ENCODE measurements at places on chromosomes 1 and 21.
A peak's percentile ranks its signal among the peaks of the same experiment; 100 is the strongest.

- DNase-seq: peak; percentile 63
Measured at GRCh38 chr1:65148548-65149350, 746 bp downstream of the AK4 start.

DNA sequence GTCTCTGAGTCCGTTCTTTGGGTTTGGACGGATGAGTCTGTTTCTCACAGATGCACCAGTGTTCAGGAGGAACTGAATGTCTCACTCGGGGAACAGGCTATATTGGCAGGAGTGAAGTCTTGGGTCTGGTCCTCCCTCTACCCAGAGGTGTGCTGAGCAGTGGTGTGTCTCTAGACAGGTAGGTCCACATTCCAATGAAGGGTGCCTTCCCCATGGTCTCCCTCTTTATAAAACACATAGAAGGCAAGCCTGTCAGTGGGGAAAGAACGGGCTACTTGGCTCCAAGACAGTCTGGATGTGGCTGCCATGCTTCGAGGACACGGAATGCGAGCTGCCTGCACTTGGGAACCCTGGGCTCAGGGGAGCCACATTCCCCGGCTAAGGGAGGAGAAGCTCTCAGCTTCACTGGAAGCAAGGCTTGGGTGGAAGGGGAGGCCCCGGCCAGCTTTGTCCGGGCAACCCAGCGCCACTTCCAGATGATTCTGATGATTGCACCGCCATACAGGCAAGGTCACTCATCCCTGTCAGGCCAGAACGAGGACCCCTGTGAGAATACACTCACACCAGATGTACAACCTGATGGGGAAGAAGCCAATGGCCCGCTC lies 29.7 kb upstream of the RIPK4 start:
- DNase-seq: no peak

GRCh38 chr1:178066908-178067614 lies 26.8 kb upstream of the RASAL2 start:
- no peak for DNase-seq

DNA sequence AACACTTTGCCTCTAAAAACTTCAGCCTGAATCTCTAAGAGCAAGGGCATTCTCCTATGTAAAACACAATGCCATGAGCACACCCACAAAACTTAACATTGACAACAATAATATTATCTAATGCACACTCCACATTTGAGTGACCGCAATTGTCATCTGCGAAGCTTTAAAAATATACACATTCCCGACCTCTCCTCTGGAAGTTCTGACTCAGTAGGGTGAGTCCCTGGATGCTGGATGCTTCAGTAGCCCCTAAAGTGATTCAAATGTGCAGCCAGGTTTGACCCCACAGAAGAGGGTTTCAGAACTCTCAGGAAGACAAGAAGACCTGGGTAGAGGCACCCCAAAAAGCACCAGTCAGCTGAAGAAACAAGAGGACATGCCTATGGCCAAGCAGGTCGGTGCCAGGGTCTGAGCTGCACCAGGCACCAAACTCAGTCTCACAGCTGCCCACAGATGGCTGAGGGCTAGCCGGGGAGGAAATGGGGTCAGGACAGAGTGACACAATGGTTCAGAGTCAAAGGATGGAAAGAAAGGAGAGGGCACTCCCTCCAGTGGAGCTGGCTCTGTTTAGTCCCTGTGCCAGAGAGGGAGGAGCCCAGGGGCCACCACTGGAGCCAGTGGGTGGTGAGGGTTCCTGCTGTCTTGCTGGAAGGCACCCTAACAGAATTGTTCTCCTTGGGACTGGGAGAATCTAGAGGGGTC lies 17.4 kb downstream of the PIK3C2B start:
- DNase-seq: no peak

- DNase-seq: no peak
Measured at GRCh38 chr1:156931974-156932710, 11.7 kb downstream of the LRRC71 start.

- peak; percentile 66 for DNase-seq
Measured at GRCh38 chr1:210448297-210448892, 119.7 kb downstream of the HHAT start.

- DNase-seq: no peak
Measured at GRCh38 chr1:98402860-98403259, 258.7 kb upstream of the SNX7 start.

GRCh38 chr1:151541752-151542151 lies 1.6 kb downstream of the TUFT1 start:
- no peak for DNase-seq

DNA sequence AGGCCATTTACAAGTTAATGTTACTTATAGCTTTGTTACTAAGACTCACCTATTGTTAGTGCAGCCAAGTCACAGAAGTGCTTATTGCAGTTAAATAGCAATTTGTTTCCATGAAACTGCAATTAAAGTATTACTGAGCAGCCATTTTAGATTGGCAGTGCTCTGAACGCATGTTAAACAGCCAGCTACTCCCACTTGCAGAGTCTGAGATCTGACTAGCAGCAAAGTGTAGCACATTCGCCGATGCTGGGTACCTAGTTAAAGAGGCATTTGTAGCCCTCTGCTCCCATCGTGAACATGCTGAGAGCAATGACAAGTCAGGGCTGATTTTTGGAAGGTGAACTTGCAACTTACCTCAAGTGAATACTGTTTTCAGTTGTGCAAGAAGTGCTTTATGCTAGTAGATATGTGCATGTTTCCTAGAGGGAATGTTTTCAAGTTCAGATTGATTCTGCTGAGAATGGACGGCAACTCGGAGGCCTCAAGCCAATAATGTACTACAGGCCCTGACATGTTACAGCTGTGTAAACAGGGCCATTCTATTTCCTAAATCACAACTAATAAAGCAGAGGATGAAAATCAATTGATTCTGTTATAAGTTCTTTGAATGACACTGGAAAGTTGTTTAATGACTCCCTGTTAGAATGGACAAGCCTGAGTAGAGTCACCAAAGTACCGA lies 19.8 kb downstream of the LMO4 start:
- no peak for DNase-seq

DNA sequence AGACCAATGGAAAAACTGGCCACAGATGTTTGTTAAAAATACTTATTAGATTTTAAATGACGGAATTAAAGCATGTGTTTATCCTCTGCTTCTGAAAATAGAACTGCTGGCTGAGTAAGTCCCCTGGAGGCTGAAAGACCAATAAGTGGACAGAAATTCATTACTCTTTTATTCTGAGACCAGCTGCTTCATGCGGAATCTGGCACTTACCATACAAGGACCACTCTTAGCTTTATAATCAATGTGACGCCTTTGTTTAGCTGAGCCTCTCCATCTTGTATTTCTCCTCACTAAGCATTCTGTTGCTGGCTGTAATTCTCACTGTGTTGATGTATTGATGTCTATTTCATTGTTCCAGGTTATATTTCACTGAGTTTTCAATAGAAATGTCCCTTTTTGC lies 6.3 kb upstream of the EXO1 start:
- no peak for DNase-seq

GRCh38 chr1:153485863-153486262 lies 25.4 kb upstream of the S100A7 start:
- DNase-seq: no peak

GRCh38 chr1:33322109-33322508 lies 1.2 kb upstream of the A3GALT2 start:
- DNase-seq: peak; percentile 75

DNA sequence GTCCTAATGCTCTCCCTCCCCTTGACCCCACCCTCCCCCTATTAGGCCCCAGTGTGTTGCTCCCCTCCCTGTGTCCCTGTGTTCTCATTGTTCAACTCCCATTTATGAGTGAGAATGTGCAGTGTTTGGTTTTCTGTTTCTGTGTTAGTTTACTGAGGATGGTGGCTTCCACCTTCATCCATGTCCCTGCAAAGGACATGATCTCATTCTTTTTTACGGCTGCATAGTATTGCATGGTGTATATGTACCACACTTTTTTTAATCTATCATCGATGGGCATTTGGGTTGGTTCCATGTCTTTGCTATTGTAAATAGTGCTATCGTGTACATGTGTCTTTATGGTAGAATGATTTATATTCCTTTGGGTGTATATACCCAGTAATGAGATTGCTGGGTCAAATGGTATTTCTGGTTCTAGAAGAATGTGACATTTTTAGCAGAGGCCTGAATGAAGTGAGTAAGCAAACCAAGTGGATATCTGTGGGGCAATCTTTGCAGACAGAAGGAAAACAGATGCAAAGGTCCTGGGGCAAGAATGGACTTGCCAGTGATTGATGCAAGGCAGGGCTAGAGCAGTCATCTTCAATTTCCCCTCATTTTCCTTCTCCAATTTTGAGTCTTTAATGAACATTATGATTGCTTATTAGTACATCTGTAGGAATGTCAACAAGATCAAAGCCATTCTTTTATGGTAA lies 50.2 kb downstream of the UBE4B start:
- DNase-seq: no peak

DNA sequence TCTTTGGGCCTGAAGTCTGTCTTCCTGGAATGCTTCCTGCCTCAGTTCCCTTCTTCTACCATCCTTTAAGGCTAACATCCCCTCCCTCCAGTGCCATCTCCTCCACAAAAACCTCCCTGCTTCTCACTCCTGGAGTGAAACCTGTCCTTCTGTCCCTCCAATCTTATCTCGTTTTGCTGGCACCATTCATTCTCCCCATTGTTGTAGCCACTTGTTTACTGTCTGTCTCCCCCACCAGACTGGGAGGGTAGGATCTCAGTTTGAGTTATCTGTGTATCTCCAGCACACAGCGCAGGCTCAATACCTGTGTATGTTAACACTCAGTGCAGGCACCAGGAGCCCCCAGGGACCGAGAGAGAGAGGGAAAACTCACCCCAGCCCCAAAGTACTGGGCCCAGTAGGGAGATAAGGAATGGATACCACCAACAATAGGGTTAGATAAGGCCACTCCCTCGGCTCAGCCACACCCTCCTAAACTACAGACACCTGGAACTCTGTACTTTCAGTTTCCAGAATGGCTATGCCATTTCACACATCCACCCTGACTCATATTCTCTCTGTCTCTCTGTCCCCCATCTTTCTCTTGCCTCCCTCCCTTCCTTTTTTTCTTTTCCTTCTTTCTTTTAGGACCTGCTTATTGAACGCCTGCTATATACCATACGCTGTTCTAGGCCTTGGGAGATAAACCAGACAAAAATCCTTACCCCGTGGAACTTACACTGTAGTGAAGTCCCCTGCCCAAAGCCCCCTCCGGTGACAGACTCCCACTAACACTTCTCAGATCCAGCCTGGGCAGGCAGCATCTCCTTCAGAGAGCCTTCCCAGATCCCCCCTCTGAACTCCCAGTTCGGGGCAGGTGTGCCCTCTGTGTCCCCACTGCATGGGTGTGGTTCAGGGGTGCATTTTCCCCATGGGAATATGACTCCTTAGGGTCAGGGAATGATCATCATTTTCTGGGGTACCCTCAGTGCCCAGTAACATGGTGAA lies 3.3 kb upstream of the SSBP3 start:
- DNase-seq: no peak

- DNase-seq: no peak
Measured at GRCh38 chr21:33266789-33267135, 595 bp downstream of the IL10RB start.

DNA sequence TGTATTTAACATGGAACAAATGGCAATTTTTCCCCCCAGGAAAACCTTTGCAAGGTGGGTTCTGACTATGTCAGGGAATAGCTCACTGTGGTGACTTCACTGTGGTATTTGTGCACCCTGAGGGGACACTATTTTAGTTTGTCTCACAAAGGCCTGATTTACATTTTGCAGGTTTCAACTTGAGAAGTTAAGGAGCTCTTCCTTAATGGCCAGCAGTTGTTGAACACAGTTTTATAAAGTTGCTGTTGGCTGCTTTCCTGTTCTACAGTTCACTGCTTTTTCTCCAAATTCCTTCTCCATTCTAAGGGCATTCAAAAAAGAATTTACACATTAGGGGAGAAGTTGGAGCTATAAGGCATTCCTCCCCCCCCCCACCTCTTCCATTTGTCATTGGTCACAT lies 4.6 kb downstream of the LAMC1 start:
- no peak for DNase-seq

- no peak for DNase-seq
Measured at GRCh38 chr1:63746129-63746864, 27.5 kb upstream of the ROR1 start.

DNA sequence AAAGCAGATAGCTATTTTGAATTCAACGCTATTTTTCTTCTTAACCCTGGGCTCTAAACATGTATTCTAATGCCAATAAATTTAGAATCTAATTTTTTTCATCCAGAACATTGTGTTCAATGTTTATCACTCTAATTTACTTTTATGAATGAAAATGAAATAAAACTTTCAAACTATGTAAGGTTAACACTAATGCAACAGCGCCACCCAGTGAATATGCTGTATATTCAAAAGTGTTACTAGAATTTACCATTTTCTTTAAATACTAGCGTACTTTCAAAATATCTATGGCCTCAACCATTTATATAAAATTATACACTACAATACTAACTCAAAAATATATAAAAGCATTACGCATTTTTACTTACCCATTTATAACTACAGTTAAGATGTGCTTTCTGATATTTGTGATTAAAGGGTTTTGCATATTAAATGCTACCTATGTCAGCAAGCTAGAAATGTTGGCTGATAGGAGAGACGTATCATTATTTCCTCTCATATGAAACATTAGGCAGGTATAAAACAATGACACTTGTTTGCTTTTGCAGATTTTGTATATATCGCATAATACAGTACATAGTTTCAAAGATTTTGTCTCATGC lies 5.9 kb upstream of the NUF2 start:
- no peak for DNase-seq

DNA sequence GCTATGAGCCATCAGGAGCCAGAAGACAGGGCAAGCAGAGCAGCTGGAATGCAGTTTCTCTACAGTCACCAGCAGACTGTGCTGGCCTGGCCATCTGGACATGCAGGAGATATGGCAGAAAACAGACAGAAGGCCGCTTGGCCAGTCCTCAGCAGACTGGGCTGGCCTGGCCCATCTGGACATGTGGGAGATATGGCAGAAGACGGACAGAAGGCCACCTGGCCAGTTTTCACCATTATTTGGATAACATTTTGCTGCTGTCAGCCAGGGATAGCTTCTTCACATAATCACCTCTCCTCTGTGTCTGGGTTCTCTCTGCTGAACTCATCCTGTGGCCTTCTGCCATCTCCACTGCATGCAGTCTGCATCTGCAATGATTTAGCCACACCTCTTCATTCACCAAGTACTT lies 25.0 kb upstream of the CACYBP start:
- no peak for DNase-seq
